GM04503 (cell line): ENCODE measurements at places on chromosomes 3 and 15.

DNA sequence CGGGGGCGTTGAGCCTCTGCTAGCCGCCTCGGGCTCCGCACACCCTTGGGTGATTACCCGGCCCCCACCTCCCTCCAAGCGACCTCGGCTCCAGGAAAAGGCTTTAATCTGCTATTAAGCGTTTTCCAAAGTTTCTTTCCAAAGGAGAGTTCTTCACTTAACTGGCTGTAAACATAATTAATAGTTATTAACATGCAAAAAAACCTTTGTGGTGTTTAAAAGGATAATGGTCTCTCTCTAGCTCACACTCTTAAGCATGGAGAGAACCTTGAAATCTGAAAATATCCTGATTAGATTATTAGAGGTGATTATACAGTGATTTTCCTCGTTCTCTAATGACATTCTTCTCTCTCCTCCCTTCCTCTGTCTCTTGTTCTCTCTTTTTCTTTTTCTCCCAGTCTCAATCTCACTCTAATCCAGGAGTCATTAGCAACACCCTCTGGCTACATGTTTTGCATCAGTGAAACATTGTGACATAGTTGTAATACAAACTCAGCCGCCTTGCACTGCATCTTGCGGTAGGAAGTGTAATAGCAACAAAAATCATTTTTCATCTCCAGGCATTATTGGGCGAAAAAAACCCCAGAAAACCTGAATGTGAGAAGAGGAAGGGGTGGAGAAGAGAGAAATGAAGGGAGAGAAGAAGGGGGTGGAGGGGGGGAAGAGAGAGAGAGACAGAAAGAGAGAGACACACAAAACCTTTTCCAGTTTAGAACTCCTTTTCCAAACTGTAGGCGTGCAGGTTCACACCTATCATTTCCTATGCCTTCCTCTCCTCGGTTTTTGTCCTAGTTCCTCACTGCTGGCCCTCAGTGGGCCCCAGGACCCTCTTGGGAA is 24.4 kb downstream of the NR2F2 start:
- no peak for DNase-seq

DNA sequence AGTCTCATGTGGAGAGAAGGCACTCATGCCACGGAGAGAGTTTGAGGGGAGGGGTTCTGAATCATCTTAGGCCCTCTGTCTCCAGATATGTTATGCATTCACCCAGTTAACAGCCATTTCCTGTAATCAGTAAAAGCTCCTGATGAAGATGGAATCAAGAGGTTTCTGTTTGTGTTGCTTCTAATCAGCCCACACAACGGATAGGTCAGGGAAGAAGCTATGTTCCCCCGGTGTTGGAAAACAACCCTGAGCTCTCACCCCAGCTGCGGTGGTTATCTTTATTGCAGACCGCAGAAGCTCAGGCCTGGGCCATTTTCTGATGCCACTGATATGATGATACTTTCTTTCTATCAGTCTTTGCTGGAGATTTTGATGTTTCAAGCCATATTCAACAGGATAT is 338.5 kb upstream of the ONECUT1 start:
- no peak for DNase-seq

- peak; percentile 85 for DNase-seq
These were observed 657.5 kb upstream of the NECTIN3 start for GRCh38 chr3:110413807-110414748.

- no peak for DNase-seq
These were observed 12.1 kb downstream of the NR2C2 start for GRCh38 chr3:14959359-14959943.

DNA sequence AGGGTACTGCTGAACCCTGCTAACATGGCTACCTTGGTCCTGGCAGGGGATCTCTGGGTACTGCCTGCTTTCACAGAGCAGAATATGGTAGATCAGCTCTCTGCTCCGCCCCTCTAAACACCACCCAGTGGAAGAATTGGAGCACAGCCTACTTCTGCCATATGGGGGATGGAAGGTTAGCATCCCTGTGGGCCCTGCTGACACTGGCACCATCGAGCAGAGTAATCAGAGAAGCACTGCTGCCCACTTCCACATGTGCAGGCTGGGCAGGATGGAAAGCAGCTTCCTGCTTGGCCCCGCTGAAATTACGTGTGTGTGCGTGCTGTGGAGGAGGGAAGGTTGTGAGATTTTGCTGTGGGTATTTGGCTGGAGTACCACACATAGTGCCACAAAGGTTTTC is 24.8 kb downstream of the CCR1 start:
- no peak for DNase-seq

GRCh38 chr15:51505251-51505650 is 117.3 kb downstream of the DMXL2 start:
- DNase-seq = no peak

- peak; percentile 97 for DNase-seq
These were observed 223.4 kb upstream of the IL12A start for GRCh38 chr3:159765030-159765859.

DNA sequence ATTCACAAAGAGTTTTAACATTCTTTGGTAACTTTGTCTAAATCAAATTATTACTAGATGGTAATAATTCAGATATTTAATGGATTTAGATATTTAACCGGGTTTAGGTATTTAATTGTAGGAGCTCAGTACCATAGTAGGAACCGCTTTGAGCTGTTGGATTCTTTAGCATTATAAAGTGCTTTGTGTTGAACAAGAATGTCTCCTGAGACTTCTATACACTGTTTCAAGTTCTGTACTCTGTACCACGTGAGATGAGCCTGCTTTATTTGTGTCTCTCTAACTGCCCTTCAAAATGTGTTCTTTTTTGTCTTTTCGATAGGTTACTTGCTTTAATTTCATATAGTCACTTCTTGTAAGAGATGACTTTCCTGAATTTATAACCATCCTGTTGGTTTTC is 36.0 kb downstream of the ZFAND6 start:
- no peak for DNase-seq

DNA sequence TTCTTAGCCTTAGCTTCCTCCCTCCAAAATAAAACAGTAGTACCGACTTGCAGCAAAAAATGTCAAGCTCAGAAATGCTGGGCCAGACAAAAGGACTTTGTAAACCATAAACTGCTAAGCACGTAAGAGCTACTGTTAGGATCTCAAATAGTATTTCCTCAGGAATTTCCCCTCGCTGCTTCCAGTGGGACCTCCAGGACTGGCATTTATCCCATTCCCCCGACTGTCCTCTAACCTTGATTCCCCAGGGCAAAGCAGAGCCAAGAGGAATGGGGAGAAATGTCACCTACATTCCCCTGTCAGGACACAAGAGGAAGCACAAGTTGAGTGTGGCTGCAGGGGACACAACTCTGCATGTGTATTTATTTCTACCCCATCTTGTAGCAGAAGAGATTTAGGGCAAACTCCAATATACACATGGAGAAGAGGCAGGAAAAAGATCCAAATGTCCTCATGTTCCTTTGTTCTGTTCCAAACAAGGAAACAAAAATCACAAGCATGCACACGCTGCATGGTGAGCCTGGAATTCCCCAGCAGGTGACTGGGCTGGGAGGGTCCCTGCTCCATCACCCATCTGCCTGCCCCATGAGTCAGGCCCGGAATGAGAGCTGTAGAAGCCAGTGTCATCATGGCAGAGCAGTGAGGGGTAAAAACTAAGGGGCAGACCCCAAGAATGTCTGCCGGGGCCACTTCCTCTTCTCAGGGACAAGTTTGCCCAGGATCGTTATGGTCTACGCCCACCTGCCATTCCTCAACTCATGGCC is 4.2 kb downstream of the STOML1 start:
- no peak for DNase-seq

GRCh38 chr3:120852412-120852811 is 55.6 kb upstream of the STXBP5L start:
- no peak for DNase-seq

DNA sequence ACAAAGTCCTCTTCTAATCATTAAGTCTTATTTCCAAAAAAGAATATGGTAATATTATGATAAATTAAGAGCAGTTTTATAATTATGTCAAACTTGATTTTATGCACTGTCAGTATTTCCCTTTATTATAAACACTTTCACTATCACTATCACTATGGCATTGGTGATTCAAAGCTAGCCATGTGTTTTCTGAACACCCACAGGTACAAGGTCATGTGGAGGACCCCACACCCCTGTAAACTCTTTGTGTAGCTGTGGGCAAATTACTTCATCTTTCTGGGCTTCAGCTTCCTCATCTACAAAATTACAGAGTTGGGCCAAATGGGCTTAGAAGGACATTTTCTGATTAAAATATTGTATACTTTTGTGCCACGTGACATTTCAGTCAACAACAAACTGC is 41.7 kb downstream of the FBXL22 start:
- no peak for DNase-seq

GRCh38 chr3:22594990-22595389 is 608.1 kb upstream of the UBE2E2 start:
- DNase-seq = no peak

- DNase-seq = no peak
These were observed 101.0 kb upstream of the LINGO1 start for GRCh38 chr15:77733579-77734300.

DNA sequence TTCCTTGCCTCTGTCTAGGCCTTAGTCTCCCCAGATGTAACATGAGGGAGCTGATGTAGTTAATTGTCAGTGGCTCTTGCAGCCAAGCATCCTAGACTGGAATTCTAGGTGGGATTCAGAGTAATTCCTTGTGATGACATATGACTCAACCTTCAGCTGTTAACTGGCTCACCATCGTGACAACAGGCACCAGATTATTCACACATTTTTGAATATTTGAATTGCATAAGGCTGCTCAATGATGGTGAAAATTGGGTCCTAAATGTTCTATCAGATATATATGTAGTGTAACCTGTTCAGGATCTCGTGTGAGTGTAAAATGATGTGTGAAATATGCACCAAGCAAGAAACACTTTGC is 405.1 kb downstream of the LPP start:
- no peak for DNase-seq

GRCh38 chr3:195876297-195877064 is 31.9 kb downstream of the TNK2 start:
- no peak for DNase-seq

- no peak for DNase-seq
These were observed 34.7 kb upstream of the RSL24D1 start for GRCh38 chr15:55231455-55231854.

DNA sequence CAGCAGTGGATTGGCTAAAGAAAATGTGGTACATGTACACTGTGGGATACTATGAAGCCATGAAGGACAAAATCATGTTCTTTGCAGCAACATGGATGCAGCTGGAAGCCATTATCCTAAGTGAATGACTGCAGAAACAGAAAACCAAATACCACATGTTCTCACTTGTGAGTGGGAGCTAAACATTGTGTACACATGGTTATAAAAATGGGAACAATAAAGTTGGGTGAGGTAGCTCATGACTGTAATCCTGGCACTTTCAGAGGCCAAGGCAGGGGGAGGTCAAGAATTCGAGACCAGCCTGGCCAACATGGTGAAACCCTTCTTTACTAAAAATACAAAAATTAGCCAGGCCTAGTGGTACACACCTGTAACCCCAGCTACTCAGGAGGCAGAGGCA is 3.6 kb upstream of the OR4F6 start:
- no peak for DNase-seq

DNA sequence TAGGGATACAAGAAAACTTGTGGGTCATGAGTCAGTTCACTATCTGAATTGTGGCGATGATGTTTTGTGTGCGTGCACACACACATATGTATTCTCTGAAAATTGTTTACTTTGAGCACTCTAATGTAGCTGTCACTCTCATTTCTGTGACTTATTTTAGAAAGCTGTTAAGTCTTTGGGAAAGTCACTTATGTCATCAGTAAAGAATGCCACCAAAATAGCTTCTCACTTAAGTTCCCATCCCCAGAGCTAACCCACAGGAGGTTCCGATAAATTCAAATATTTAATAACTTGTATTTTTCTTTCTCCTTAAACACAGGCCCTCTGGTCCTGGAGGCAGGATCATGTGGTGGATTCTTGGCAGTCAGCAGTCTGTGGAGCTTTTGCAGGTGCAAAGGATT is 138.3 kb downstream of the LRIG1 start:
- no peak for DNase-seq

DNA sequence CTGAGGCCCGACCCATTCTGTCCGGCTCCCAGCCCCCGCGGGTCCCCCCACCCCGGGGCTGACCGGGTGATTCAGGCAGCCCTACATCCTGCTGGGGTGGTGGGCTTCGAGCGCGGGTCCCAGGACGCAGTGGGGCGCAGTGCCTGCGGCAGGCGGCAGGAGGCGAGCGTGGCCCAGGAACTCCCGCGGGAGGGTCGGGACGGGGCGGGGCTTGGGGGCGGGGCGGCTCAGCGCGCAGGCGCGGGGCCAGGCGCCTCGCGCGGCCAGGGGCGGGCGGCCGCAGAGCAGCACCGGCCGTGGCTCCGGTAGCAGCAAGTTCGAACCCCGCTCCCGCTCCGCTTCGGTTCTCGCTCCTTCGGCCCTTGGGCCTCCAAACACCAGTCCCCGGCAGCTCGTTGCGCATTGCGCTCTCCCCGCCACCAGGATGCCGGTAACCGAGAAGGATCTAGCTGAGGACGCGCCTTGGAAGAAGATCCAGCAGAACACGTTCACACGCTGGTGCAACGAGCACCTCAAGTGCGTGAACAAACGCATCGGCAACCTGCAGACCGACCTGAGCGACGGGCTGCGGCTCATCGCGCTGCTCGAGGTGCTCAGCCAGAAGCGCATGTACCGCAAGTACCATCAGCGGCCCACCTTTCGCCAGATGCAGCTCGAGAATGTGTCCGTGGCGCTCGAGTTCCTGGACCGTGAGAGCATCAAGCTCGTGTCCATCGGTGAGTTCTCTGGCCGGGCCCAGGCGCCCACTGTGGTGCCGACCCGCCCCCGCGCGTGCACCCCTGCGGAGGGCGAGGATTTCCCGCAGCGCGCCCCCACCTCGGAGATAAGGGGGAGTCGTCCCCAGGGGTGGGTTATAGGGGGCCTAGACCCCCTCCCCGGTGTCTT is at the start of gene FLNB:
TSS of gene FLNB (plus strand) at position 282 of the 885 bp plus-strand sequence. CDS start at position 425, 143 bp downstream.
- no peak for DNase-seq

DNA sequence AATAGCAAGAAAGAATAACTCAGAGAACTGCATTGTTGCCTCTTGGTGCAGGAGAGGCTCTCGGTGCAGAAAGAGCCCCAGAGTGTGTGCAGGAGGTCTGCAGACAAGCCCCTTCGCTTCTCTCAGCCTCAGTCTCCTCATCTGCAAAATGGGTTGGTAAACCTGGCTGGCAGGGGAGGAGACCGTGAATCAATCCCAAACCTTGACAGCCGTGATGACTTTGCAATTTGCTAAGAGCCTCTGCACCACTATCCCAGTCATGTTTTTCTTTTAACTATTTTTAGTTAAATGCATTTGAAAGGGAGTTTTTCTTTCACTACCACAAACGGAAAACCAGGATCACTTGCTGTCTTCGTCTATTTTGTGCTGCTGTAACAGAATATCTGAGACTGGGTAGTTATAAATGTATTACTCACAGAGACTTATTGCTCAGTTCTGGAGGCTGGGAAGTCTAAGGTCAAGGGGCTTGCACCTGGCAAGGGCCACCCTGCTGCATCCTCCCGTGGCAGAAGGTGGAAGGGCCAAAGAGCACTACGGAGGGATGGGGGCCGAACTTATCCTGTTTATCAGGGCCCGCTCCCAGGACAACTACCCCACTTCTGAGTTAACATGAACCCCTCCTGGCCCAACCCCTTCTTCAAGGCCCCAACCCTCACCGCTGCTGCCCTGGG is 14.2 kb upstream of the IQSEC1 start:
- no peak for DNase-seq

- no peak for DNase-seq
These were observed 9.4 kb downstream of the GPR156 start for GRCh38 chr3:120275618-120276017.
